ENCODE measurements at places on chromosomes 2 and 18.
A peak's percentile ranks its signal among the peaks of the same experiment; 100 is the strongest.

GRCh38 chr2:206353685-206354084, 79.2 kb downstream of the ZDBF2 start:
- no peak for DNase-seq

- DNase-seq, result no peak
These were observed 1606.3 kb downstream of the SUCLG1 start for GRCh38 chr2:82852787-82853186.

GRCh38 chr2:60386436-60386835, 167.0 kb downstream of the BCL11A start:
- DNase-seq, result no peak

DNA sequence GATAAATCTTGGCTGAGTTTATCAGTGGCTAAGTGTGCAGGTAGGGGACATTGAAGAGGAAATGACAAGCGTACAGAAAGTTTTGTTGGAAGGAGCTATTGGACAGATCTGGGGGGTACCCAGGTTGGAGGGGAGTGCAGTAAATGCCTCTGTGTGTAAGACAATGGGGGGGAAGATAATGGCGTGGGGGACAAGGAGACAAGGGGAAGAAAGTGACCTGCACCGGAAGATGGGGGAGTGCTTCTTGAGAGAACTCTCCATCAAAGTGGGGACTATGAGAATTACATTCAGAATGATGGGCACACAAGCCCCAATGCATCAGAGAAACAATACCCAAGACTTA, 190.0 kb downstream of the ALPK2 start:
- DNase-seq, result no peak

GRCh38 chr2:205743137-205743536, 60.8 kb downstream of the NRP2 start:
- no peak for DNase-seq

GRCh38 chr2:144582651-144583380, 62.9 kb upstream of the ZEB2 start:
- DNase-seq, result no peak

DNA sequence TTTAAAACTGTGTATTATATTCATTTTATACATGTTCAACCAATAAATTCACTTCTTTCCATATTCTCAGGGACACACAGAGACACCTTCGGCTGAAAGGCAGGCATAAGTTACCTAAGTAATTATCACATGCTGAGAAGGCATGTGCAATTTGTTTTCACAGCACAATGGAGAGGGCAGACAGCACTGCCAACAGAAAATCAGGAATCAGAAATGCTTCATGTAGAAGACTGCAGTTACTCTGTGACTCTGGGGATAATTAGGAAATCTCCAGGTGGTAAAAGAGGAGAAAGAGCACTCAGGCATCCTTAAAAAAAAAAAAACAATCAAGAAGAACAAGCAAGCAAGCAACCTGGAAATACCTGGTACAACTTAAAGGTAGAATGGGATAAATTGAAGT, 49.3 kb downstream of the DSEL start:
- peak; percentile 9 for DNase-seq
